Liver (tissue), 10 donors: ENCODE measurements at places on chromosomes 7 and 10.

- DNase-seq = no peak
Observed at GRCh38 chr7:110760341-110760740, 330.6 kb upstream of the LRRN3 start.

DNA sequence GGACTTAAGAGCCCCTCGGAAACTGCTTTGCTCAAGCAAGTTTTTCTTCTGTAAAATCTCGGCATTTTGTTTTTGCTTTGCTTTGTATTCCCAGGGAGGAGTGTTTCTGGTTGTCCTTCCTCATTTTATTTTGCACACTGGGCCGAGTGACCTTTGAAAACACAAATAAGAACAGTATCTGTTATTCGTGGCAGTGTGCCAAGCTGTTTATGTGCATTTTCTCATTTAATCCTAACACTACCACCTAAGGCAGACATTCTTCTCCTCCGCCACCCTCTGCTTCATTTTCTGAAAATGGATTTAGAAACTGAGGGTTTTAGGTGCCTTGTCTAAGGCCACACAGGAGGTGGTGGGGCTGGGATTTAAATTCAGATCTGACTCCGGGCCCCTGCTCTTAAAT is 218.5 kb downstream of the TCF7L2 start:
- DNase-seq = no peak

- no peak for DNase-seq
Observed at GRCh38 chr7:151382079-151382885, 27.6 kb downstream of the WDR86 start.

- no peak for DNase-seq
Observed at GRCh38 chr10:3482200-3482993, 302.6 kb downstream of the KLF6 start.

DNA sequence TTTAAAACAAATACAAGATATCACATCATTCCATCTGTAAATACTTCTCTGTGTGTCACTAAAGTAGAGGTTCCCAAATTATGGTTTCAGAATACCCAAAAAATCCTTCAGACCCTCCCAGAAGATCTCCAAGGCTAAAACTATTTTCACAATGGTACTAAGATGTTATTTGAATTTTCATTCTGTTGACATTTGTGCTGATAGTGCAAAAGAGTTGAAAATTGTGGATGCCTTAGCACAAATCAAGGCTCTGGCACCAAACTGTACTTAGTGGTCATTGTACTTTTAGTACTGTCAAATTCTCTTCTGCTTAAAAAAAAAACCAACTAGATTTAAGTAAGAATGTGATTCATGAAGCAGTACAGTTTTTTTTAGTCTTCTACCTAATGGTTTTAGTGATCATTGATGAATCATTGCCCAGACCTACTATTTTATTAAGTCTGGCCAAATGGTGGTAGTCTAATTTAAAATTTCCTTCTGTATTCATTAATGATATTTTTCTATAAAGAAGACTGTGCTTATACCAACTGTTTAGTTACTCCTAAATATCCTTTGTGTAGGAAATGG is 50.5 kb downstream of the TPST1 start:
- no peak for DNase-seq

GRCh38 chr10:120979435-120980278 is 128.5 kb downstream of the WDR11 start:
- no peak for DNase-seq
